Uterine smooth muscle cell (primary cell): ENCODE measurements at places on chromosomes 13 and 19. TPM values are rescaled to one million over a fixed set of nuclear protein-coding genes. Genes with fewer than 3 reads are reported as not detected.

NCR1 gene
- not detected in 2 replicates for total RNA-seq

WDR87 gene
- total RNA-seq: not detected in 2 replicates

CYSLTR2 gene
- total RNA-seq: not detected in 2 replicates

SIGLEC5 gene
- not detected in 2 replicates for total RNA-seq

SLC25A41 gene
- 0.11 TPM in 1 of 2 replicates, not detected in the other for total RNA-seq

PLEKHF1 gene
- total RNA-seq: 42.8 and 72.5 TPM in 2 replicates

APLP1 gene
- 3.5 and 6.7 TPM in 2 replicates for total RNA-seq

C19orf67 gene
- not detected in 2 replicates for total RNA-seq

MZT1 gene
- total RNA-seq: 14.9 and 33.3 TPM in 2 replicates

PSG11 gene
- 0.11 TPM in 1 of 2 replicates, not detected in the other for total RNA-seq

IER2 gene
- total RNA-seq: 23.2 and 31.9 TPM in 2 replicates

ZNF682 gene
- total RNA-seq: 1.2 and 1.7 TPM in 2 replicates

KLHL1 gene
- not detected in 2 replicates for total RNA-seq

CEBPA gene
- 0.11 and 0.25 TPM in 2 replicates for total RNA-seq

EBI3 gene
- total RNA-seq: not detected in 2 replicates

GARIN5A gene
- total RNA-seq: 0.37 TPM in 1 of 2 replicates, not detected in the other

SERPINE3 gene
- under 0.01 TPM in 2 replicates for total RNA-seq

ATP5F1D gene
- 19.8 and 26.2 TPM in 2 replicates for total RNA-seq

ZNF724 gene
- total RNA-seq: 4.2 and 11.6 TPM in 2 replicates

FFAR3 gene
- not detected in 2 replicates for total RNA-seq

ATP8B3 gene
- 1.9 and 2.7 TPM in 2 replicates for total RNA-seq

ZNF154 gene
- total RNA-seq: 0.44 and 0.87 TPM in 2 replicates

CDKN2D gene
- 7.1 and 19.3 TPM in 2 replicates for total RNA-seq

FAAP24 gene
- 1.9 and 3.0 TPM in 2 replicates for total RNA-seq

FLT3LG gene
- 2.5 and 2.6 TPM in 2 replicates for total RNA-seq

ZNF738 gene
- 5.6 and 6.1 TPM in 2 replicates for total RNA-seq

TPTE2 gene
- not detected in 2 replicates for total RNA-seq

NOVA2 gene
- total RNA-seq: under 0.01 TPM in 1 of 2 replicates, not detected in the other

EXOSC5 gene
- total RNA-seq: 11.5 and 18.0 TPM in 2 replicates

SLC39A3 gene
- 28.1 and 30.7 TPM in 2 replicates for total RNA-seq

B3GNT8 gene
- 1.5 TPM in 2 replicates for total RNA-seq

OR10H1 gene
- total RNA-seq: not detected in 2 replicates

LIN7B gene
- 4.8 and 13.1 TPM in 2 replicates for total RNA-seq

PSPN gene
- 0.33 and 0.87 TPM in 2 replicates for total RNA-seq

SLAIN1 gene
- 1.1 and 1.4 TPM in 2 replicates for total RNA-seq

SYNE4 gene
- 0.25 TPM in 1 of 2 replicates, not detected in the other for total RNA-seq
